Thyroid gland (tissue), 4 donors: ENCODE measurements at places on chromosomes 16 and 17. TPM values are rescaled to one million over a fixed set of nuclear protein-coding genes. Genes with fewer than 3 reads are reported as not detected.
A peak's percentile ranks its signal among the peaks of the same experiment; 100 is the strongest.

GRCh38 chr17:42804918-42805367 lies 6.3 kb downstream of the CNTD1 start:
- DNase-seq, result no peak

Gene SNAI3
- total RNA-seq, result 1.3 TPM

GRCh38 chr16:15484662-15485061 lies 50.3 kb downstream of the BMERB1 start:
- DNase-seq, result no peak

DNA sequence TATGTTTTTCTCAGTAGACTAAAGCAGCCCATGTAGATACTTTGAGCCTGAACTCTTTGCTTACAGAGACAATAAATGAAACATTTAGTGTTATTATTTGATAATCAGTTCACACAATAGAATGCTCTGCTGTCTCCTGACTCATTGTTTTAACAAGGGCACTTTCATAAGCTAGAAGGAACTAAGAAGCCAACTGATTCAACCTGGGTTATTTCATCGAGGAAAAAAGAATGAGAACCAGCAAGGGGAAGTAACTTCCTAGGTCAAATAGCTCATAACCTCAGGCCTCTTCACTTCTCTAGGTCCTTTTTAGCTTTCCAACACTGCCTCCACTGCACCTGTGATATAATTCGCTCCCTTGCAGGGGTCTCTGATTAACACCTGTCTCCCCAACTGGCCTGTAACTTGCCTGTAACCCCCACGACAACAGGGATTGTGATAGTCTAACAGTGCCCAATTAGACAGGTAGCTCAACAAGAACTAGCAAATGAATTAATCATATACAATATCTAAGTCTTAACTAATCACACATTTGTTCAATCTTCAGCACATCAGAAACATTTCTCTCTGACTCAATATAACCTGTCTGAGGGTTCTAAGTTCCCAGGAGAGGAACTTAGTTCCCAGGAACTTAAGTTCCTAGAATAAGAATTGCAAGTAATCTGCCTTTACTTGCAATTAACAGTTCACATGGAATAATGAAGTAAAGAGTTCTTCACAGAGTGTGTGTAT lies 34.8 kb downstream of the RFFL start:
- DNase-seq, result no peak

DNA sequence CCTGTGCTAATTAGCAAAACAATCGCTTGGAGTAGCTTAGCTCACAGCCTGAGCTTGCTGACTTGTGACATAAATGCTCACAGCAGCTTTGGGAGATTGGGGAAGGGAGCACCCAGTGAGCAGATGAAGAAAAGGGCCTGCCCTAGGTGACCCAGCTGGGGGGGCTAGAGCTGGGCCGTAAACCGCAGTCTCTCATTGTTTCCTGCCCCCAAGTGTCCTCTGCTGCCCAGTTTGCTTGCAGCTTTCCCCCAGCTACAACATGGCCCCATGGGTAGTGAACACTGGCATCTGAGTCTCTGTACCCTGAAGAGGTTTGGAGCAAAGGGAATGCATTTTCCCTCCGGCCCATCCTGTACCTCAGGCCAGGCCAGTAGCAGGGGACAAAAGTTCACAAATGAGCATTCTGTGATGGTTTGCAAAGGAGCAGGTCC lies 349.4 kb downstream of the SLC39A11 start:
- no peak for DNase-seq

GRCh38 chr17:51261024-51261963 lies 948 bp downstream of the UTP18 start:
- DNase-seq, result peak; percentile 68
